ENCODE measurements at places on chromosomes 3 and 15. TPM values are rescaled to one million over a fixed set of nuclear protein-coding genes. Genes with fewer than 3 reads are reported as not detected.

The UBR1 gene
- total RNA-seq = 70.3 TPM

The EBLN2 gene
- total RNA-seq = 18.5 TPM

The IFT122 gene
- total RNA-seq = 49.1 TPM

The EXD1 gene
- total RNA-seq = not detected

The EOGT gene
- 35.5 TPM for total RNA-seq

The FEZF2 gene
- not detected for total RNA-seq

The ITIH3 gene
- 0.54 TPM for total RNA-seq

The SCAMP2 gene
- total RNA-seq = 122 TPM

The AGBL1 gene
- 8.7 TPM for total RNA-seq

The ZNF148 gene
- 46.2 TPM for total RNA-seq
